ENCODE measurements at places on chromosomes 2 and 18.

- no peak for DNase-seq
These were observed 149.7 kb downstream of the TFCP2L1 start for GRCh38 chr2:121135168-121135853.

DNA sequence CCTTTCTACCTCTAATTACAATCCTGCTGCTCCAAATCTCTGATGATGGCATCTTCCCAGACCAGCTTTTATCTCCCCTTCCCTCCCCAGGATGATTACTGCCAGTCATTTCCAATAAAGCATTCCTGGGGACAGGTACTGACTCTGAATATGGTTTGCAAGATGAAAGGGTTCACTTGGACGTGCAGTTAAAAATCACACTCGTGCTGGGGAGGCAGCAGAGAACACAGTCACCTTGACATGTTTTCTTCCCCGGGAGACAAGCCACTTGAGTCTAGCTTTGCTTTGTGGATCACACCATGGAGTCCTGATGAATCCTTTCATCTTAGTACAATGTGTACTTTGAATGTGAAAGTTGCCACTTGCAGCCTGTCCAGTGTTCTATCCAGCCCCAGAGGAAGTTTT is 175.0 kb downstream of the ALPK2 start:
- no peak for DNase-seq

- DNase-seq = no peak
These were observed 14.1 kb downstream of the MBP start for GRCh38 chr18:77118256-77119090.

GRCh38 chr2:30865892-30866681 is 58.8 kb upstream of the CAPN13 start:
- no peak for DNase-seq

GRCh38 chr2:219455581-219455980 is 20.9 kb downstream of the SPEG start:
- DNase-seq = no peak

GRCh38 chr2:137187216-137187615 is 421.9 kb downstream of the THSD7B start:
- DNase-seq = no peak

DNA sequence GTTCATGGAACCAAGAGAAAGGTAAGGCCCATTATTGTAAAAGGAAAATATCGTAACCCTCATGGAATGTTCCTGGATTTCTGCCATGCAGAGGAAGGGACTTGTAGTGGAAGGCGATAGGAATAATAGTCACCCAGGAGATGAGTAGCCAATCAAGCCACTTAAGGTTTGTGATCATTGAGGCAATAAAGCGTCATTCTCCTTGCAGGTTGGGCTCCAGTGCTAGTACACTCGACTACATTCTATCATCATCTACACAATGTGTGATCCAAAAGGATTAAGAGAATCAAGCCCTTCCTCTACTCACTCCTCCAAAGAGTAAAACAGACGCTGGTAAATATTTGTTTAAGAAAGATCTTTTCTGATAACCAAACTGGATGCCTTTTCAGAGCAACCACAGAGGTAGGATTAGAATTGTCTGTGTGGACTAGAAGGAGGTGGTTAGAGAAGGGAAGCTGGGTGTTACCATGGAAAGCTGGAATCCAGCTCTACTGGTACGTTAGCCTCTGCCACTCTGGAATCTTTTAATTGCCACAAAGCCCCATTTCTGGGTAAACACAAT is 245.7 kb downstream of the IKZF2 start:
- DNase-seq = no peak

GRCh38 chr2:201854841-201855240 is 48.5 kb downstream of the CDK15 start:
- DNase-seq = no peak

DNA sequence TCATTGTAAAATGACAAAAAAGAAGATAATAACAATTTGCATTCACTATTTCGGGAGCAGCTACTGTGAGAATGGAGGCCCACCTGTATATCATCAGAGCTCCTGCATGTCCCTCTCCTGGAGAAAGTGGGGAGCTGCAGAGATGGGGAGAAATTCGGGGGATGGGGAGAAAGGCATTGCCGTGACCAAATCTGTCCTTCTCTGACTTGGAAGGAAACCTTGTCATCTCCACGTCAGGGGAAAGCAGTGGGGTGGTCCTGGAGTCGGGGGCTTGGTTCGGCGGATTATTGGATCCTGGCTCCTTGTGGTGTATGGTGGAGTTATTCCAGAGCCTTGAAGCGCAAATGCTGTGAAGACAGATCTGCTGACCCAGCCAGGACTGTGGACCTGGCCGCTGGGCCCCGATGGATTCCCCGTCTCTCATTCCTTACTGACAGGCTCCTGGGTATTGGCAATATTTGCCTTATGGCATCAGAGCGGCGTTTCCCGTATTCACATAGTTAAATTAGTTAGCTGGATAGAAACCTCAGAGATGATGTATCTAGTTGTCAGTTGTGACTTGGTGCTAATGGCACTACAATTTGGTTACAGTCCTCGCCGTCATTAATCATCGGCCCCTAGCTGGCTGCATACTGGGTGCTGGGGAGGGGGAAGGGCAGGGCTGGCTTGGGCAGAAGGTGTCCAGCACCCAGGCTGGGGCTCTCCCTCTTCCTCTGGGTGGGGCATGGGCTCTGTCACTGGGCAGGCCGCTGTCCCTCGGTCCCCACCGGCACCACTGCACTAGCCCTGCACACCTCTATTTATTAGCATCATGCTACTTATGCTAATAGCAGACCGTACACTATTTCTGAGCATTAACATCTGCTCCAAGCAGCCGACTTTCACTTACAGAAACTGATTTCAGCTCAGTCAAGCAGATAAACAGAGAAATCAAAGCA is 31.7 kb downstream of the CELF4 start:
- no peak for DNase-seq

GRCh38 chr2:54468673-54469072 is 12.5 kb downstream of the SPTBN1 start:
- DNase-seq = no peak

DNA sequence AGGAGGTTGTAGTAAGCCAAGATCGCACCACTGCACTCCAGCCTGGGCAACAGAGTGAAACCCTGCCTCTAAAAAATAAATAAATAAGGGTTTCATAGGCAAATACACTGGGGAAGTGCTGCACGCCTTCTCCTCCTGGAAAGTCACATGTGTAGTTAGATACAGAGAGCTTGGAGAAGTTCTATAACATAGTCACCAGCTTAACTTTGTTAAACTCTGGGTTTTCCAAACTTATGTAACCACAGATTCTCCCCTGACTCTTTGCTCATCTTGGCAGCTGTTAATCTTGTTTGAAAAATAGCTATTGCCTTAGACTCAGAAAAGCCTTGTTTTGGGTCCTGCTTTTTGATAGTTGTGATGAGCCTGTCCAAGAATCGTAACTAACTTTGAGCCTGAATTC is 25.2 kb downstream of the KIAA2012 start:
- no peak for DNase-seq

DNA sequence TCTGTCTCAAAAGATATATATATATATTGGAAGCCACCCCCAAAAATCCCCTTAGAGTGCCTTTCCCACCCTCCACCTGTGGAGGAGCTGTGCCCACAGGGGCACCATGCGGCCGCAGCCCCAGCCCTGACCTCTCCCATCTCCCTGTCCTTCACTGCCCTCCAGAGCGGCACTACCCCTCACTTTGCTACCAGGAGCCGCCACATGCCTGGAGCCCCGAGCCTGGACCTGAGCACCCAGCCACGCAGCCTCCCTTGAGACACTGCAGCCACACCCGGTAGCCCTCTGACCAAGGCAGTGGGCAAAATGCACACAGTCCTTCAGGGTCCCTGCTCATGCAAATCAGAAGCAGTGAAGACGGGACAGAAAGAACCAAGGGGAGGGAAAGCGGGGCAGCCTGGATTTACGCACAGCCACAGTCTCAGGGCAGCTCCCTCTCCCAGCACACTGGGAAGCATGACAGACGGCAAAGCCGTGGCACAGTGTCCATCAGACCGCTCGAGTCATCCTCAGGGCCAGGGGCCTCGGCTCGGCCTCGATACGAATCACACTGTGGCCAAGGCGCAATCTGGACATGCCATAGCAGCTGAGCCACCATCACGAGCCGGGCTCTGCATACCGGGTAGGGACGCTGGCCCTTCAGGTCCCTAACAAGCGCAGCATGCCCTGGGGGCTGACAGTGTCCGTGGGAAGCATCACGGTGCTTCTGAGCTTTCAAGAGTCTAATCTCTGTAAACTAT is 10.1 kb downstream of the HDAC4 start:
- no peak for DNase-seq
